ENCODE measurements at places on chromosomes 16 and 17.

- no peak for DNase-seq
Measured at GRCh38 chr17:32496395-32497073, 9.7 kb downstream of the CDK5R1 start.

DNA sequence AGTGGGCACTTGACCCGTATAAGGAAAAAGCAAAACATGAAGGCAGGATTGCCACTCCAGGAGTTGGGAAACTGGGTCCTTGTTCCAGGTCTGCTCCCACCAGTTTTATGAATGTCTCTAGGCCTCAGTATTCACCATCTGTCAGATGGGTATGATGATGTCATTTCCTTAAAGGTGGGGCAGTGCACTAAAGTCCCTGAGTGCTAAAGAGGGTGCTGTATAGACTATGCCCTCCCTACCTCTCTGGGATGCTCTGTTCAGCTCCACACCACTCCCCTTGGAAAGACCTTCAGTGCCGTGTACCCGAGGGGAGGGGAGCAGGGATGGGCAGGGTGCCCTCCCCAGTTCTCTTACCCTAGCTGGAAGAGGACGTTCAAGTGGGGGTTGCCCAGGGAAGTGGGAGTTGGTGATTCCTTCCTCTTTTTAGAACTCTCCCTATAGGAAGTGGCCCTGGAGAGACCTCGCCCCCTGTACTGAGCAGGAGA, 2.2 kb downstream of the LASP1 start:
- DNase-seq = no peak

- peak; percentile 89 for DNase-seq
Measured at GRCh38 chr16:88737298-88738150, 31.2 kb downstream of the CTU2 start.

- DNase-seq = peak; percentile 87
Measured at GRCh38 chr16:89357055-89357816, 133.1 kb downstream of the ANKRD11 start.

GRCh38 chr17:77173104-77173503, 32.3 kb downstream of the SEC14L1 start:
- DNase-seq = no peak

DNA sequence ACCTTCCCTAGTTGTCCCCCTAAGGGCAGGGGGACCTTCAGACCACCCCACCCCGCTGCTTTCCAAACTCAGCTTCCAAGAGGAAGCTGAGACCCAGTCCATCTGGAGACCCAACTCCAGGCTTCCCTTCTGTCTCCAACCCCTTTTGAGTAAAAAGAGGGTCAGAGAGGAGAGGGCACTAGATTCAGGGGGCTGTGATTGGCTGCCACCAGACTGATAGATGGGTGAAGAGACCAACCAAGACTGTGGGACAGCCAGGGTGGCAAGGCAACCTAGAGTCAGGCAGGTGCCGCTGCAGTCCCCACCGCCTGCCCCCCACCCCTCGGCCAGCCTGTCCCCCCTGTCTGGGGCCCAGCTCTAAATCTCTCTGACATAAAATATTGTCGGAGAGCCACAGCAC, 92.5 kb downstream of the SDK2 start:
- DNase-seq = no peak

- peak; percentile 86 for DNase-seq
Measured at GRCh38 chr17:75720656-75721462, at the start of gene ITGB4. Gene ITGB4 (plus strand): TSS chr17:75721459. CDS start chr17:75724704, 3,245 bp downstream.

- DNase-seq = no peak
Measured at GRCh38 chr17:72223866-72224291, 103.1 kb downstream of the SOX9 start.

DNA sequence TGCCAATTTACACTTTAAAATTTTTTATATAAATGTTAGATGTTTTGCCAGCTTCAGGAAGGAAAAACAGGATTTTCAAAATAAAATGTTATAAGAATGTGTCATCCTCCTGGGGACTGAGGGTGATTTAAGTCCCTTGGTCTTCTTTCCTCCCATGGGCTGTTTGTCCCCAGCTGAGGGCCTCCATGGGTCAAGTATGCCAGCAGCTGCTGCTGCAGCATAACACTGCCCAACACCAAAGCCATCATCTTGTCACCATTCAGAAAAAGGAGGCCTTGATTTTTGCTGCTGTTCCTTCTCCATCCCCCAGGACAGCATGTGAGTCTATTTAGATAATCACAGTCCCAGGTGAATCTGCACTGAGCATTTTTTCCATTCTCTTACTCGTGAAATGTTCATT, 188.5 kb downstream of the LGALS9B start:
- DNase-seq = no peak

GRCh38 chr17:75059369-75060345, 12.6 kb downstream of the KCTD2 start:
- no peak for DNase-seq

GRCh38 chr16:57341441-57342303, 16.9 kb upstream of the CCL22 start:
- no peak for DNase-seq

- no peak for DNase-seq
Measured at GRCh38 chr16:67882374-67883145, 2.1 kb upstream of the NRN1L start.

GRCh38 chr16:1044460-1045309, 27.9 kb upstream of the SSTR5 start:
- DNase-seq = no peak

DNA sequence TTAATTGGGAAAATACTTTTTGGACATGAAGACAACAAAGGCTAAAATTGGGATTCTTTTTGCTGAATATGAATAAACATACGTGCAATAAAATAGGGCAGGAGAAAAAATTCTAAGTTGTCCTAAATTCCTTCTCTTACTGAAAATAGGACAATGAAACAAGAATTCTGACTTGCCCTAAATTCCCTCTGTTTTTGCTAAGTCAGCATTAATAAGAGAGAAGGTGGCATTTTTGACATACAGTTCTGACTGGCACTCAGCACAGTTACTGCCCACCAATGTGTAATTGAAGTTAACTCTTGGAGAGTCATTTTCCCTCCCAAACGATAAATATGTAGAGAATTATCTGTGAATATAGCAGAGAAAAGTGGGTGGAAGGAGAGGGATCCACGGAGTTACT, 1021.1 kb upstream of the CDH8 start:
- DNase-seq = no peak

DNA sequence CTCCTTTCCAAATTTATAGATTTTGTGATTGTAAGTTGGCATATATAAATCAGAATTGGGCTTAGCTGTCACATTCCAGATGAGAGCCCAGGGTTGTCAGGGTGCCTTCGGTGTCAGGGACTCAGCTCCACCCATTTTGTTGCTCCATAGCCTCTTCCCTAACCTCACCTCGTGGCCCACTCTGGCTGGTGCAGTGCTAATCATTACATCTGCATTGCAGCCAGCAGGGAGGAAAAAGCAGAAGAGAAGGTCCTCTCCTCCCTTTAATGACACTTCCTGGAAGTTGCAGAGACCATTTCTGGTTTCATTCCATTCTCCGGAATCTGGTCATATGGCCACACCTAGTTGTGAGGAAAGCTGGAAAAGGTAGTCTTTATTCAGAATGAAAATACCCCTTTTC, 113.3 kb downstream of the CCT6B start:
- DNase-seq = peak; percentile 37

GRCh38 chr17:78168903-78169793, 767 bp downstream of the SYNGR2 start:
- DNase-seq = peak; percentile 86

DNA sequence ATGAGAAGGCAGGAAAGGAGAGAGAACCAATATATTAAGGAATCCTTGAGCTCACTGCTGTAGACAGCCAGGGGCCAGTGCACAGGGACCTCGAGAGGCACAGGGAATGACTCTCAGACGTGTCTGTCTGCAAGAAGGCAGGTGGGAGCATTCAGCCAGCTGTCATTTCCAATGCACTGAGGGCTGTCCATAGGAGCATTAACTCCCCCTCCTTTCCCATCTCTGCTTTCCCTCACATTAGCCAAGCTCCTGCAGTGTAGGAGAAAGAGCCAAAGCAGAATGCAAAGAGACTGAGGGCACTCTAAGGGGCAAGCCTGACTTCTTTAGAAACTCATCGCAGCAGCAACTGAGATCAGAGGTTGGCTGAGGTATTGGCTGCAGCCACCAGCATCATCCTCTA, 218.3 kb downstream of the CDH13 start:
- DNase-seq = no peak

- DNase-seq = no peak
Measured at GRCh38 chr17:61770043-61770442, 93.3 kb downstream of the BRIP1 start.

- no peak for DNase-seq
Measured at GRCh38 chr16:68065716-68066305, 19.4 kb upstream of the NFATC3 start.

- DNase-seq = peak; percentile 45
Measured at GRCh38 chr17:50774225-50774803, 7.0 kb upstream of the ANKRD40CL start.

- DNase-seq = no peak
Measured at GRCh38 chr17:17144916-17145665, 61.0 kb downstream of the PLD6 start.

GRCh38 chr17:67769231-67769630, 51.5 kb downstream of the NOL11 start:
- no peak for DNase-seq
